ENCODE measurements at places on chromosomes 12 and 14.
A peak's percentile ranks its signal among the peaks of the same experiment; 100 is the strongest.

- no peak for DNase-seq
- H3K4me1 ChIP-seq = no peaks in the 10 kb centered on the region
- H3K27ac ChIP-seq = no peak overlapping the region
- H3K4me3 ChIP-seq = no peak overlapping the region
Measured at GRCh38 chr12:13816394-13816793, 165.0 kb downstream of the GRIN2B start.

GRCh38 chr14:81235096-81235495, 14.3 kb upstream of the GTF2A1 start:
- no peak overlapping the region for H3K27ac ChIP-seq
- no peaks in the 10 kb centered on the region for H3K4me1 ChIP-seq
- no peaks in the 10 kb centered on the region for H3K36me3 ChIP-seq
- H3K4me3 ChIP-seq = no peak overlapping the region

DNA sequence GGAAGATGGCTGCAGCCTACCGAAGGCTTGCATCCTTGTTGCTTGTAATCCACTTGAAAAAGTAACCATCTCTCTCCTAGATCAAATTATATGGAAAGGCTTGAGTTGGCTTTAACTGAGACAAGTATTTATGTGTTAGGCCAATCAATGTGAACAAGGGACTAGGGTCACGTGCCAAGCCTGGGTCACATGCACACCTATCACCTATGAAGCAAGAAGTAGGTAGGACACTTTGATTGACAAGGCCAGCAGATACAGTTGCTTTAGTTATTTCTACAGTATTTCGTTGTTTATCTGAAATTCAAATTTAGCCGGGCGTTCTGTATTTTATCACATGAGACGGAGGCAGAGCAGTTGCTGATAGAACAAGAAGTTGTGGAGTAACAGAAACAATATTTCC, 212.3 kb upstream of the OTX2 start:
- H3K27ac ChIP-seq = no peak overlapping the region
- no peaks in the 10 kb centered on the region for H3K36me3 ChIP-seq
- no peak for DNase-seq
- H3K4me3 ChIP-seq = no peak overlapping the region
- H3K4me1 ChIP-seq = no peaks in the 10 kb centered on the region

- no peak for DNase-seq
- no peaks in the 10 kb centered on the region for H3K27me3 ChIP-seq
- H3K36me3 ChIP-seq = no peaks in the 10 kb centered on the region
- no peak overlapping the region for H3K27ac ChIP-seq
- no peaks in the 10 kb centered on the region for H3K4me1 ChIP-seq
Measured at GRCh38 chr14:60970146-60970545, 10.7 kb downstream of the TRMT5 start.

DNA sequence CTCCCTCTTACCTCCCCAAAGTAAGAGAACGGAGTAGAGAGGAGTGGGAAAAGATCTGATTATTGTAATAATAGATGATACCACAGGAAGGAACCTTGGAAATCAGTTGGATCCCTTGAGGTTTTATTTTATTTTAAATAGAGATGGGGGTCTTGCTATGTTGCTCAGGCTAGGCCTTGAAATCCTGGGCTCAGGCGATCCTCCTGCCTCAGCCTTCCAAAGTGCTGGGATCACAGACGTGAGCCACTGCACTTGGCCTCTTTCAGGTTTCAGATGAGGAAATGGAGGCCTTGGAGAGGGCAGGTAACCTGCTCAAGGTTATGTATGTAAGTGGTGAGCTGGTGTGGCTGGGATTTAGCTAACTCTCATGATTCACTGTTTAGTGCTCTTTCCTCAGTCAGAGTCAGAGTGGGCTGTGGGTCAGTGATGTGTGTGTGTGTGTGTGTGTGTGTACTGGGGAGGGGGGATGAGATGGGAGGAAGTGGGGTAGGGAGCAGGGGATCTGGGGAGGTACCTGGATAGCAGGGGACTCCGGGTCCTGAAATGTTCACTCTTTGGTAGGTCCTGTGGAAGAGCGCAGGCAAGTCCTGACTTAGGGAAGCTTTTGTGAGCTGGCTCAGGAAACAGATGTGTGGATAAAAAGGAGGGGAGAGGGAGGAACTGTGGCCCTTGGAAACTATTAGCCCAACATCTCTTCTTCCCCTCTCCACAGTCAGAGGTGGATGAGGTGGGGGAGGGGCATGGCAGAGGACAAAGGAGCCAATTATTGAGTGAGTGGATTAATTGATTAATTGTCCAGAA, 4.7 kb upstream of the CISTR start:
- H3K27me3 ChIP-seq = peaks cover 89% of the 10 kb centered on the region
- peak overlapping the region; percentile 46 for H3K4me3 ChIP-seq
- no peaks in the 10 kb centered on the region for H3K36me3 ChIP-seq
- DNase-seq = no peak

- no peaks in the 10 kb centered on the region for H3K27me3 ChIP-seq
- no peak overlapping the region for H3K27ac ChIP-seq
- DNase-seq = no peak
- no peak overlapping the region for H3K4me3 ChIP-seq
- H3K36me3 ChIP-seq = no peaks in the 10 kb centered on the region
Measured at GRCh38 chr12:125114365-125115141, 49.3 kb downstream of the AACS start.

GRCh38 chr14:78170203-78170602, at the start of gene NRXN3:
TSS of gene NRXN3 (plus strand) at chr14:78170373. CDS start at chr14:78243094, 72,721 bp downstream.
- H3K36me3 ChIP-seq = no peaks in the 10 kb centered on the region
- no peak within 1 kb of the TSS for H3K27ac ChIP-seq
- H3K4me3 ChIP-seq = no peak within 1 kb of the TSS
- DNase-seq = no peak
- H3K4me1 ChIP-seq = no peaks in the 10 kb centered on the region
- H3K27me3 ChIP-seq = no peaks in the 10 kb centered on the region

DNA sequence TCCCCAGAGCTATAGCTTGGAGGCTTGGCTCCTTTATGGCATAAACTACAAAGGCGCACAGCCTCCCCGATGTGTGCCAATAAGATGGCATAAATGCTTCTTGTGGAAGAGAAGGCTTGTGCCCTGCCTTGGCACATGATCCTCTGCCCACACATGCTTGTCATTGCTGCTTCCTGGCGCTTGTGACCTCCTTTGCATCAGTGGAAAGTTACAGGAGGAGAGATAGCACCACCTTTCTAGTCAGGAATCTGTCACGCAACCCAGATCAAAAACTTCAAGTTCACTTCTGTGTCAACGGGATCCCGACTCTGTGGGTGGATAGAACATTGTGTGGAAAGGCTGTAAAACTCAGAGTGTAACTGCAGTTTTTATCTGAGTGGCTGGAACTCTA, 183.8 kb upstream of the HIF1A start:
- no peaks in the 10 kb centered on the region for H3K27me3 ChIP-seq
- no peak overlapping the region for H3K4me3 ChIP-seq
- no peak overlapping the region for H3K27ac ChIP-seq
- no peaks in the 10 kb centered on the region for H3K4me1 ChIP-seq

GRCh38 chr12:122955156-122955555, 11.1 kb downstream of the ABCB9 start:
- H3K27me3 ChIP-seq = no peaks in the 10 kb centered on the region
- H3K4me3 ChIP-seq = no peak overlapping the region
- no peak overlapping the region for H3K27ac ChIP-seq
- no peak for DNase-seq
- no peaks in the 10 kb centered on the region for H3K4me1 ChIP-seq
- no peaks in the 10 kb centered on the region for H3K36me3 ChIP-seq

DNA sequence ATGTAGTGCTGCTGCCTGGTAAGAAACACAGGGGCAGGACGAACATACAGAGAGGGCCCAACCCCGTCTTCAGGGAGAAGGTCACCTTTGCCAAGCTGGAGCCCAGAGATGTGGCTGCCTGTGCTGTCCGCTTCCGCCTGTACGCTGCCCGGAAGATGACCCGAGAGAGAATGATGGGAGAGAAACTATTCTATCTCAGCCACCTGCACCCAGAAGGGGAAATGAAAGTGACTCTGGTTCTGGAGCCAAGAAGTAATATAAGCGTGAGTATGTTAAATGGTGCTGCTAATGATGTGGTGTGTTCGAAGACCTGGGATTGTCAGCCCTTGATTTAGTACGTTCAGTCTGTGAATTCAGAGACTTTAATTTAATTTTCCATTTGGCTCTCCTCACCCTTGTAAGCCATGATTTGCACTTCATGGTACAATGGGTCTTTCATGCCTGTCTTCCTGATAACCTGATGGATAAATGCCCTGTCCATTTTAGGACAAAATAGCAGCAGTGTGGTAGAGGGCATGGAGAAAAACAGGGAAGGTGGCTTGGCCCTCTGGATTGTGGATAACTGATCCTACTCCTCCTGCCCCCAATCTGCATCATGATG, 318.9 kb downstream of the SNAPC1 start:
- no peak overlapping the region for H3K4me3 ChIP-seq
- no peaks in the 10 kb centered on the region for H3K36me3 ChIP-seq
- no peak overlapping the region for H3K27ac ChIP-seq
- H3K4me1 ChIP-seq = peaks cover 7% of the 10 kb centered on the region
- peak; percentile 54 for DNase-seq

DNA sequence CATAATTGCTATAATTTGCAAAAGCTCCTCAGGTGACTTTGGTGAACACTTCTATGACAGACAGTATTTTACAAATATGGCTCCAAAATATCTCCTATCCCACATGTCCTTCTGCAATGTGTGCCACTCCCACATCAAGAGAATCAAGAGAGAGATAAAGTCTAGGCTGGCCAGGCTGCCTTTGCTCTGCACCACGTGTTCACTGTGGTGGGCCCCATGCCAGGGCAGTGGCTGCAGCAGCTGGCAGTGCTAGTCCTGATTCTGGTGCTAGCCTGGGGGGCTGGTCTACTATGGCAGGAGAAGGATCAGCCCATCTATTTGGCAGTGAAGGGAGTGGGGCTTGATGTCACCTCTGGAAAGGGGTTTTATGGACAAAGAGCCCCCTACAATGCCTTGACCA, 86.3 kb downstream of the DRAM1 start:
- peaks cover 9% of the 10 kb centered on the region for H3K4me1 ChIP-seq
- H3K27me3 ChIP-seq = no peaks in the 10 kb centered on the region
- no peak for DNase-seq
- no peak overlapping the region for H3K27ac ChIP-seq

DNA sequence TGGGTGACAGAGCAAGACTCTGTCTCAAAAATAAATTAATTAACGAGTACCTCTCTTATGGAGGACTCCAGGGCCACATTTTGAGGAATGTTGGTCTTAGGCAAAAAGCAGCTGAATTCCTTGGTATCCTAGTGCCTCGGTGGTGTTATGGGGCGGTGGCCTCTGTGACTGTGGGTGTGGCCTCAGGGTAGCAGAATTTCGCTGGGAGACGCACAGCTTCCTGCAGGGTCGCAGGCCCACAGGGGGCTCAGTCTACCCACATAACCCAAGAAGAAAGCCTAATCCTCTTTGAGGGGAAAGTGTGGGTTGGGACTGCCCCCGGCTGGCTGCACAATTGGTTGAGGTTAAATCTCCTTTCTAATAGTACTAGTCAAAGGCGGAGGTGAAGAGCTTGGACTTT, 11.2 kb upstream of the SERPINA4 start:
- H3K4me3 ChIP-seq = no peak overlapping the region
- H3K27me3 ChIP-seq = no peaks in the 10 kb centered on the region
- H3K4me1 ChIP-seq = no peaks in the 10 kb centered on the region
- DNase-seq = no peak

DNA sequence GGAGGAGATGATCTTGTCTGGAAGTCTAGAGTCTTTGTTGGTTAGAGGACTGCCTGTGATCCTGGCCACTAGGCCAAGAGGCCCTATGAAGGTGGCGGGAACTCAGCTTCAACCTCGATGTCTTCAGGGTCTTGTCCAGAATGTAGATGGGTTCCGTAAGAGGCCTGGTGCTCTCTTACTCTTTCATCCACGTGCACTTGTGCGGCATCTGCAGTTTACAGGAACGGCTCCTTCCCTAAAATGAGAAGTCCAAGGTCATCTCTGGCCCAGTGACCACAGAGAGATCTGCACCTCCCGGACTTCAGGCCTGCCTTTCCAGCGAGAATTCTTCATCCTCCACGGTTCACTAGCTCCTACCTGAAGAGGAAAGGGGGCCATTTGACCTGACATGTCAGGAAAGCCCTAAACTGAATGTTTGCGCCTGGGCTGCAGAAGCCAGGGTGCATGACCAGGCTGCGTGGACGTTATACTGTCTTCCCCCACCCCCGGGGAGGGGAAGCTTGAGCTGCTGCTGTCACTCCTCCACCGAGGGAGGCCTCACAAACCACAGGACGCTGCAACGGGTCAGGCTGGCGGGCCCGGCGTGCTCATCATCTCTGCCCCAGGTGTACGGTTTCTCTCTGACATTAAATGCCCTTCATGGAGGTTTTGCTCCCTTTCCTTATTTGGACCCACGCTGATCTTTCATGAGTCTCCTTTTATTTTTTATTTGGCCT, 17.7 kb downstream of the WNT5B start:
- no peak for DNase-seq
- no peaks in the 10 kb centered on the region for H3K4me1 ChIP-seq
- no peak overlapping the region for H3K4me3 ChIP-seq
- H3K27ac ChIP-seq = no peak overlapping the region
- H3K36me3 ChIP-seq = peaks cover 11% of the 10 kb centered on the region
- no peaks in the 10 kb centered on the region for H3K27me3 ChIP-seq

DNA sequence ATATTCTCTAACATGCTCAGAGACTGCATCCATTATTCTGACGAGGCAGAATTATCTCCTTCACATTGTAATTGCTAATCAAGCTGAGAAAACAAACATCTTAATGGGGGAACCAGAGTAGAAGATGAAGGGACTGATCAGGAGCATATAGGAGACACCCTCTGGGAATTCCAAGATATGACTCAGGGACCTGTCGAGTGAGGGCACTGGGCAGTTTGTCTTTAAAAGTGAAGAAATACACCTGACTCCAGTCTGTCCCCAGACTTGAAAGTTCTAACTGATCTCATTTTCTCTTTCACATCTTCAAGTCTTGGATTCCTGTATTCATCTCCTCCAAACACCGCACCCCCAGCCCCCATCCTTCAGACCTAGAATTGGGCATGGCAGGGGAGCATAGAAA, 226.9 kb upstream of the PLXNC1 start:
- no peak overlapping the region for H3K27ac ChIP-seq
- H3K4me1 ChIP-seq = no peaks in the 10 kb centered on the region
- no peak for DNase-seq
- H3K4me3 ChIP-seq = no peak overlapping the region
- no peaks in the 10 kb centered on the region for H3K36me3 ChIP-seq

DNA sequence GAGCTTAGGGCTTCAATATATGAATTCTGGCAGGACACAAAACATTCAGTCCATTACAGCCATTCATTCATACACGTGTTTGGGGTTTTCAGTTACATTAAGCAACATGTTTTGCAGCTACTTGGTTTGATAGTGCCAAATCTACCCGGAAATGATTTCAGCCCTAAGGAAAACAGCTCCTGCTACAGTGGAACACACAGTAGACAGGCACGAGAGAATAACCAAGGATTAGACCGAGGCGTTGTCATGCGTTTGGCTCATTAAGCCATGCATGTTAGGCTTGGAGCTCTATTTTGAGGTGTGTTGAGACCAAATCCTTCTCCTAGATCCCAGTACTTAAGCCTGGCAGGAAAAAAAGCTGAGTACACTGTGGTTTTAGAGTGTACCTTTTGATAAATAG, 177.4 kb downstream of the PRKCH start:
- H3K4me3 ChIP-seq = no peak overlapping the region
- H3K27ac ChIP-seq = no peak overlapping the region
- H3K4me1 ChIP-seq = no peaks in the 10 kb centered on the region
- H3K36me3 ChIP-seq = no peaks in the 10 kb centered on the region
- DNase-seq = no peak
